Type B pancreatic cell (in vitro differentiated cells): ENCODE measurements at places on chromosomes 12 and 14.

GRCh38 chr14:36768638-36769337 lies 107.1 kb downstream of the PAX9 start:
- no peak for DNase-seq

DNA sequence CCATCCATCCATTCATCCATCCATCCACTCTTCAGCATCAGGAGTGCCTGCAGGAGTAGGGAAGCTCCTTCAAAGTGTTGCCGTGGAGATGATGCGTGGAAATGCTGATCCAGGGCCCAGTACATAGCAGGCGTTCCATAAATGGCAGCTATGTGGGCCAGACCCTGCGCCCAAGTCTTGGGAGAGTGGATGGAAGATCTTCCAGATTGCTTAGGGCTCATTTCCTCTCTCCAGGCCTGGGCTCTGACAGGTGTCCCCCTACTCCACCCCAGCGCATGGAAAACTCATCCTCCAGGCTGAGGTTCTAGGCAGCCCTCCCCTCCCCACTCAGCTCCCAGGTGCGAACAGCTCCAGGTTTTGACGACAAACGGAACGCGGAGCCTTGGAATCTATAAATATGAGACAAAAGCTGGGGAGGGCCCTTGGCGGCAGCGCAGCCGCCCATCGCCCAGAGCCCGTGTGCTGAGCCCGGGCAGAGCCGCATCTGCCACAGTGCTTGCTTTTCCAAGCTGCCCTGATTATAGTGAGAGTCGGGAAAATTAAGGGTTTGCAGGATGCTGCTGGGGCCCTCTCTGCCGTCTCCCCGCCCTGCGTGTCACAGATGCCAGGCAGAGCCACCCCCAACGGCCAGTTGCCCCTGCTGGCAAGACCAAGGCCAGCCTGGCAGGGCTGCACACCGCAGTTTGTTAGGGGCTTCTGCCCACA lies 1.6 kb downstream of the BEGAIN start:
- DNase-seq = no peak

- DNase-seq = no peak
Measured at GRCh38 chr14:67186172-67186768, 3.0 kb upstream of the GARIN2 start.

GRCh38 chr14:77582511-77582910 lies 33.9 kb downstream of the SPTLC2 start:
- DNase-seq = no peak

DNA sequence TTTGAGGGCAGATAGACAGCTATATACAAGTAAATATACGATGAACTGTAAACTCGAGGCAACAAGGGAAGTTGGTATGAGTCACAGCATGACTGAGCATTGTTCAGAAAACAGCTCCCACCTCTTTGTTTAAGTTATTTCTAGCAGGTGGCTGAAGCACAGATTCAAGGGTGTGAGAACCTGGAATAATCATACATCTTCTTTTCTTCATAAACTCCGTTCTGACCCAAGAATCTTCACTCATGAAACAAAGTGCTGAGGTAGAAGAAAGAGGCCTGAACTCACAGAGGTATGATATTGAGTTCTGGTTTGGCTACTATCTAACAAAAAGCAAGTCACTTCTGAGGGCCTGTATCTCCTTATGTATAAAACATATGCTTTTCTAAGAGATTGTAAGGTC lies 364.1 kb upstream of the KITLG start:
- DNase-seq = no peak

DNA sequence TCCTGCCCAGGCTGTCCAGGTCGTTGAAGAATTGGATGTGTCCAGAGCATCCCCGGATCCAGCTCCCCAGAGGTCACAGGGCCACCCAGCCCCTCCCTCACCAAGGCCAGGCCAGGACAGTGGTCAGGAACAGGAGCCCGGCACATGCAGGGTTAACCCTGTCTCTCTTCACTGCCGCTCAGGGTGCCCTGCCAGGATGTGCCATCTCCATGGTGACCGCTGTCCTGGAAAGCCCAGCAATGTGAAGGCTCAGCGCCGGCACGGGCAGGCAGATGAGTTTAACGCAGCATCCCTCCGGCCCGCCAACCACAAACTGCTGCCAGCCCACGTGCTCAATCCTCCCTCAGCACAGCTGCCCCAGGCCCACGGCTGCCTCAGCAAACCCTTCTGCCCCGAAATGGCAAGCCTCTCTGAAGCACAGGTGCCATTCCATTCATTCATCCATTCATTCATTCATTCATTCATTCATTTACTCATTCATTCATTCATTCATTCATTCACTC lies 4.4 kb downstream of the TMEM179 start:
- no peak for DNase-seq

GRCh38 chr14:65229748-65230728 lies 127.7 kb upstream of the MAX start:
- no peak for DNase-seq
